Skeletal muscle cell (primary cell): ENCODE measurements at places on chromosomes 5 and 9.
A peak's percentile ranks its signal among the peaks of the same experiment; 100 is the strongest.

- no peak for DNase-seq
Measured at GRCh38 chr5:28809811-28810750, 1771.7 kb upstream of the CDH9 start.

- DNase-seq: no peak
Measured at GRCh38 chr5:167565189-167565954, 726.1 kb upstream of the WWC1 start.

DNA sequence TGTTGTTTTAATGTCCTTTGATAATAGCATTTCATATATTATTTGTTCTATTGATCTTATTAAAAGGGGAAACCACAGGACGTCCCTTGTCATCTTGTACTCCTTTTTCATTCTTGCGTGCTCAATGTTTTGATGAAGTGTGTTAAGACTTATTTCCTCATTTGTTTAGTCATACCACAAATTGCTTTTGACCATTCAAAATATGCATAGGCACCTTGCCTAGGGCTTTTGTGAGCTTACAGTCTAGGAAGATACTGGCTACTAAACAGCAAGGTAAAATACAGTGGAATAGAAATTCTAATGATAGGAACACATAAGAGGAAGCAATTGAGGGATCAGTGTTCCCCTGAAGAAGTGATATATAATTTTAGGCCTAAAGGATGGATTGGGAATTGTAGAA, 190.3 kb downstream of the WDR70 start:
- DNase-seq: no peak

DNA sequence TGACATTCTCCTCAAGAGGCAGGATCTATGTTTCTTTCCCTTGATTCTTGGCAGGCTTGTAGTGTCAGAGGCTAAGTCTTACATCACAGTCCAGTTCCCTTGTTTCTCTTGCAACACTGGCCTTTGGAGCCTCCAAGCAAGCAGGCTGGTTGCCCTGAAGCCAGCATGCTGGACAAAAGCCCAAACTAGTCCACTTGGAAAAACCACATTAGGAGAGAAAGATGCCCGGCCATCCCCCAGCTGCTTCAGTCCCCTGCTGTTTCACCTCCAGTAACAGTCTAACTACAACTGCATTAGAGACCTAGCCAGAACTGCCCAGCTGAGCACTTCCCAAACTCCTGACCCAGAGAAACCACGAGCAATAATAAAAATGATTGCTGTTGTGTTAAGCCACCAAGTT, 87.6 kb downstream of the ADAMTS6 start:
- peak; percentile 98 for DNase-seq

GRCh38 chr5:69046375-69046957, 47.3 kb upstream of the SLC30A5 start:
- DNase-seq: no peak

DNA sequence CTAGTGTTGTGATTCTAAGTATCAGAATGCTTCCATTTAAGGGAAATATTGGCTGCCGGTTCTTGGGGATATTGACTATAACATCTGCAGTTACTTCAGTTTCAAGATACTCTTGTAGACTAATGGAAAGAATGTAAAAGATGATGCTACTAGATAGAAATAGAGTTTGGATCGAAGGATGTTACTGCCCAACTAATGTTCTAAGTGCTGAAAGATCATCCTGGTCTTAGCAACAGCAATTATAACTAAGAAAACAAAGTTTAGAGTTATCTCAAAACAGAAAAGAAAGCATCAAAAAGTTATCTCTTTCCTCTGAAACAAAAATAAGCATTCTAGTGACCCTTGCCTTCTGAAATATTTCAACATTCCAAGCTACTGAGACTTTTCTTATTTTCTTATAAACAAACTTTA, 49.9 kb downstream of the ITGA1 start:
- no peak for DNase-seq

GRCh38 chr9:132235894-132236661, 74.2 kb downstream of the NTNG2 start:
- no peak for DNase-seq

- no peak for DNase-seq
Measured at GRCh38 chr5:134877159-134877558, 3.0 kb downstream of the TXNDC15 start.

- DNase-seq: no peak
Measured at GRCh38 chr5:7873216-7873615, 4.3 kb downstream of the MTRR start.

DNA sequence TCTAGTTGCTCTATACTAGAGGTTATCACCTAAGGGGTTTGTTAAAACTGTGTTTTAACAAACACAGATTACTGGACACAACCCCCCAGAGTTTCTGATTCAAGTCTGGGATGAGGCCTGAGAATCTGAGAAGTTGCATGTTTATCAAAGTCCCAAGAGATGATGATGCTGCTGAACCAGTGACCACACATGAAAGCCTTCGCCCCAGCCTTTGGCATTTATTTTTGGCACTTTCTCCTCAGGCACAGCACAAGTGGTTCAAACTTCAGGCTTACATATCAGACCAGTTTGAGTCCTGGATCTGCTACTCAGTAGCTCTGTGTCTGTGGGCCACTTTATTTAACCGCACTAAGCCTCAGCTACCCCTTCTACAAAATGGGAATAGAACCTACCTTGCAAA, 407.2 kb upstream of the PIK3R1 start:
- DNase-seq: no peak

DNA sequence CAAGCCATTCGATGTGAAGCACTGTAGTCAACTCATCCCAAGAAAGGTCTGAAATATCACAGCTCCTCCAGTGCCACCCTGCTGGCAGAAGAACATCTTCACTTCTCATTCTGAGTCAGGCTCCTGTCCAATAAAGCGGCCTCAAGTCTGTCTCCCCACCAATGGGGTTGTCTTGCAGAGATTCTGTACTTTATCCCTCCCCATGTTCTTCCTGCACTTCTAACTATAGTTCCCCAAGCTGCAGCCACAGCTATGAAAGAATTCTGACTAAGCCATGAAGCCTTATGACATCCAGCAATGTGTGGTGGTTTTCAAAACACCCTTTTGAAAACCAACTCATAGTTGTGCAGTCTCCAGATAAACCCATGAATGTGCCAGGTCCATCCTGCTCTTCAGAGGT, 6.8 kb downstream of the MACROH2A1 start:
- peak; percentile 73 for DNase-seq

- DNase-seq: no peak
Measured at GRCh38 chr9:27715651-27716050, 142.4 kb upstream of the C9orf72 start.

DNA sequence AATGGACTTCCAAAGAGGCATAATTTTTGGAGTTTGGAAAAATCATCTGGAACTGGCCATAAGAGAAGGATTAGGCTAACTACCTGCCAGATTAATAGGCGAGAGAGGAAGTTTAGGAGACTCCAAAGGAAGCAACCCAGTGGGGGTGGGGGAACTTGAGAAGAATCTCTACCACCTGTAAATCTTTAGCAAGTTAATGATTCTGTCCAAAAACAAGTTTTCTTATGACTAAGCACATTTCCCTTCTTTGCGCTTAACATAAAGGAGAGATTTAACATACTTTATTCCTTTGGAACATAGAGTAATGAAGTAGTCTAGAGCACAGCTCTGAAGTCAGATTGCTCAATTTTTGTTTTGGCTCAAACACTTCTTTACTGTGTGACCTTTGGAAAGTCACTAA, 58.2 kb upstream of the PAPPA start:
- DNase-seq: no peak

DNA sequence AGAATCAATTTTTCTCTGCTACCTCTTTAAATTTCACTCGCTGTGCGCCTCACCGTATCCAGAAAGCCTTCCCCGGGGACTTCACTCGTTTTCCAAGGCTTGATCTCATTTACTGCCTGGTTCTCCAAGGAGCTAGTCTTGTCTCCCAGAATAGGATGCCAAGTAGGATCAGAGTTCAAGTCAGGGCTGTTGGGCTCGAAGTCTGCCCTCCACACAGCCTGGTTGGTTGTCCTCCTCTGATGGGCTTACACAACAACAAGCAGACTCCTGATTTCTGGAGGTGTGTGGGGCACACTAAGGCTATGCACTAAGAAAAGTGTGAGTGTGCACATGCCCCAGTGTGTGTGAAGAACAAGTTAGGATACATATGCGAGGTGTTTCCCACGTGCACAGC, 14.0 kb upstream of the TNIP1 start:
- no peak for DNase-seq

DNA sequence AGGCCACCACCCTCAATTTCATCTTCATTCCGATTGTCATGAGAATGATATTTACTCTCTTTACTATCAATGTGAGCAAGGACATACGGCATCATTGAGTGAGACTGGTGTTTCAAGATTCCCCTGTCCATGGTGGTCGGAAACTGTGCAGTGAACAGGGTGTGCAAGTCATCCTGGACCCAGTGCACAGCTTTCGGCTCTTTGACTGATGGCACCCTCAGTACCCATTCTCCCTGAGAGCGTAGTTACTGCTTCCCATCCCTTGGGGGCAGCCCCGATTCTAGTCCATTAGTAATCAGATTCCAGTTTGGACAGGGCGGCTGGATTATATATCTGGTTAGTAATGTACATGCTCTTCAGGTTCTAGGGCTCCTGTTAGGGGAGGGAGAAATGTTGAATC, 61.7 kb upstream of the SUB1 start:
- DNase-seq: no peak

- no peak for DNase-seq
Measured at GRCh38 chr5:173735184-173735583, 118.7 kb upstream of the BOD1 start.

- DNase-seq: no peak
Measured at GRCh38 chr9:36903541-36904435, 130.3 kb downstream of the PAX5 start.

GRCh38 chr5:10607666-10608073, 43.8 kb downstream of the ANKRD33B start:
- peak; percentile 70 for DNase-seq

DNA sequence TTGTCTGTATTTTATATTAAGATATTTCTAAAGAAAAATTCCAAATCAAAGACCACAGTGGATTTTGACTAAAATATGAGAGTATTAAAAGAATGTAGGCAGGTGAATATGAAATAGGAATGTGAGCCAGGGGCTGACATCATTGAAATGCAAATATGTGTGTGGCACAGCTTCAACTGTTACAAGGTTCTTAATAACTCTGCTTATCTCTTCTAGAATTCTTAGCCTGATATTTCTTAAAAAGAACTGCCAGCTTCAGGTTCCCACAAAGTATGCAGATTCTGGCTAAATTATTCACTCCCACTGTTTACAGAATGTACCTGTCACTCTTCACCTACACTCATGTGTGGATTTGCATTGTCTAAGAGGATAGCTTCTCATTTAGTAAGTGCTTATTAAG, 274.4 kb downstream of the DIRAS2 start:
- DNase-seq: no peak

- no peak for DNase-seq
Measured at GRCh38 chr9:3804103-3804502, 278.3 kb upstream of the RFX3 start.

GRCh38 chr9:19186232-19186631, 44.3 kb upstream of the DENND4C start:
- no peak for DNase-seq

- no peak for DNase-seq
Measured at GRCh38 chr5:122091936-122092600, 14.0 kb upstream of the LOX start.

GRCh38 chr9:96674906-96675538, 19.9 kb upstream of the PRXL2C start:
- DNase-seq: no peak

DNA sequence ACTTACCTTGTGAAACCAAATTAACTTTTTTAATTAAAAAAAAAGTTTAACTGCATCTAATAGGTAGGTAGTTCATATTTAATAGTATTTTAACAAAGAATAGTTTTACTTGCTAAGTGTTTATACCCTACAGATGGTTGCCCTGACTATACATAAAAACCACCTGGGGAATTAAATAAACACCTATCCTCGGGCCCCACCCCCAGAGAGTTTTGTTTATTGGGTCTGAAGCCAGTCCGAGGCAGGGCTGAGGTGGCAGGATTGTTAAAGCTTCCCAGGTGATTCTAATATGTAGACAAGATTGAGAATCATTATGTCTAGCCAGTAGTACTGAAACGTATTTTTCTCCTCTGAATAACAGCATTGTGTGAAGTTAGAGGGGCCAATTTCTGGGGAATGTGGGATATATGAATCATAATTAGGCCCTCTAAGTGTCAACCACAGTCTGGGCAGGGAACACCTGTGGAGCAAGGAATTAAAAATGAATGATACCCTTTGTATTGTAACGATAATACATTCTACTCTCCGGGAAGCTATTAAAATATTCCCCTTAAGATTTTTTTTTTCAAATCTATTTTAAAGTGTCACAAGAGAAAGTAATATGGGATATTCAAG, 5.6 kb upstream of the PAM start:
- DNase-seq: no peak

- no peak for DNase-seq
Measured at GRCh38 chr5:3320317-3320875, 275.2 kb upstream of the IRX1 start.

GRCh38 chr9:136232969-136233368, 12.6 kb downstream of the QSOX2 start:
- no peak for DNase-seq

DNA sequence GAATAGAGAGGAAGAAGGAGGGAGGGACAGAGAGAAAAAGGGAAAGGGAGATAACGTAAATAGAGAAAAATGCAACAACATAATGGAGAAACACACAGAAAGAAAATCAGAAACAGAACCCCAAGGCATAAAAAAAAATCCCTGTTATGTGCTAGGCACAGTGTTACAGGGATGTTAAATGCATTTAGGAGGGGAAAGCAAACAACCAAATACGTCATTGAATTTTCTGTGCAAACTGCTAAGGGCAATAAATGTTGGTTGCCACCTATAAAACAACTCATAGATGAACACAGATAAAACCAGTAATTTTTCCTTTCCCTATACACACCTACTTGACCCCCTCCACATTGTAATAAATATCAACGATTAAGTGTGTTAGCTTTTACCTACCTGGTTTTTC, 51.3 kb upstream of the ASTN2 start:
- DNase-seq: no peak
